HTR-8/SVneo (cell line): ENCODE measurements at places on chromosomes 3 and 15.
A peak's percentile ranks its signal among the peaks of the same experiment; 100 is the strongest.

DNA sequence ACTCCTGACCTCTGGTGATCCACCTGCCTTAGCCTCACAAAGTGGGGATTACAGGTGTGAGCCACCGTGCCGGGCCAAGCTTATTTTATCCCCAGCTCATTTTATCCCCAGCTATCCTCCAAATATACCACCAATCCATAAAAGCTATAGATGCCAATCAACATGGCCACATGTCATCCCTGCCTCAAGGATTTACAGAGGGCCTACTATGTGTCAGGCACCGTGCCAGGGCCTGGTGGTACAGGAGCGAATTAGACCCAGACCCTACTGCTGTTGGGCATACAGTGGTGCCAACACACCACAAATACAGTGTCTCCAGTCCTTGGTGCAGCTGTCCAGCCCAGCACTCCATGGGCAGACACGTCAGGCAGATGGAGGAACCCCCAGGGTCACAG, 73.4 kb downstream of the SCN5A start:
- no peak for DNase-seq

DNA sequence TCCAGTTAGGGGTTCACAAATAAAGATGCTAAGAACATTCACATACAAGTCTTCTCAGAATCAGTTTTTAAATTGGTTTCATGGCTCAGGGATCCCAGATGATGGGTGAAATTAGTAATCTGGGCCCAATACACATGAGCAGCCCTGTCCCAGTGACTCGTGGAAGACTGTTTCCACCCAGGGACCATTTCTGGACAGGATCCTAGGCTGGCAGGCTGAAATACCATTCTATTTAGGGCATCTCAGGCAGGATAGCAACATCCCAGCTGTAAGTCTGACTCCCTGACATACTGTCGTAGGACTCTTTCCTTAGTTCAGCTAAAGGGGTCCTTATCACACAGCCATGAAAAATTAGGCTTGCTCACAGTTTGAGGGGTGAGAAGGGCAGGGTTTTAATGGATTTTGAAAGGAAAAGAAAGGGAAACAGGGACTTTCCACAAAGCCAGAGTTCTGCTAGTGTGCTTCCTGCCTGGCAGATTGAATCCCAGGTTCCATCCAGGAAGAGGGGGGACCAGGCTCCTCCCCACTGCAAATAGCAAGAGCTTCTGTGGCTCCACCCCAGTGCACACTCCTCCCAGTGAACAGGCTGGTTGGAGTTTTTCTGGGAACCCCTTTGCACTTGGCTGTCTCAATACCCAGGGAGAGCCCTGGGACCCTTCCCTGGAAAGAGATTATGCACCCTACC, 41.3 kb upstream of the LYZL4 start:
- DNase-seq = no peak

DNA sequence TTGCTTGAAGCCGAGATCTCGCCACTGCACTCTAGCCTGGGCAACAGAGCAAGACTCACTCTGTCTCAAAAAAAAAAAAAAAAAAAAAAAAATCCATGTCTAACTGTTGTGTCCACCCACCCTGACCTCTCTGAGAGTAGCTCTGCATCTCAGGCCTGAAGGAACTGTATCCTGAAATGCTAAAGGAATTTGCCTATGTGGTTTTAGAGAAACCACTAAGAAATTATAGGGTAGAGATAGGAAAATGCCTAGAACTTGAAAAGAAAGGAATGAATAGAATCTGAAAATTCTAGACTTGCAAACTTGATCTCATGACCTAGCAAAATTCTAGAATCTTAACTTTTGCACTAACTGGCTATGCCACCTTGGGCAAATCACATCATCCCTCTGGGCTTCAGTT, 217.5 kb upstream of the ROPN1 start:
- DNase-seq = no peak

DNA sequence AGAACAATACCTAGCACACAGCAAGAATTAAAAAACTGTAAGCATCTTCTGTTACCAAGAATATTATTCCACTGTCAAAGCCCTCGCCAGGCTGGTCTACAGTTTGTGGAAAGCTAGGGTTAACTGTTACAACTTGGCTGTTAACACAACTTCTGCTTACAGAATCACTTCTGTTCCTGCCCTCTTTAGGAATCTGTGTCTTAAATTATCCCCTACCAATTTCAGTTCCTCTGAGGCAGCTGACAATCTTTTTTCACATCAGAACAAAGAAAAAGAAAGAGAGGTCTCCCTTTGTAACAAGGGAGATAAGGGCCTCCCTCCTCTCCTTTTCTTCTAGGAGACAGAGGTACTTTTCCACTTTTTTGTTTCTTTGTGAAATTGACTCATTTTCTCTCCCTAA, 188.9 kb downstream of the FMN1 start:
- DNase-seq = no peak

- no peak for DNase-seq
Measured at GRCh38 chr3:139830817-139831216, 104.2 kb upstream of the CLSTN2 start.

DNA sequence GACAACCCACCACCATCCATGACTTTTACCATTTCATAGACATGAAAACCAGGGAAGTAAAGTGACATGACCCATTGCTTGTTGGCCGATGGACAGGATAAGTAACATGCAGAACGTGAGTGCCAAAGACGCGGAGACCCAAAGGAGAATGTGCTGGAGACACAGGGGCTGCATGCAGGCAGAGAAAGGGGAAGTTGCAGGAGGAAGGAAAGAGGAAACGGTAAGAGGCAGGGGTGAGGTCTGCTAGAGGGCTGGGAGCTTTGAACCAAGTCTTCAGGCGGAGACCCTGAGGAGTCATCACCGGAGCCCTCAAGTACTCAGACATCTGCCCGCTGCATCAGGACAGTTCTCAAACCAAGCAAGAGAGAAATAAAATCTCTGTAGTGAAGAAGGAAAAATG, 34.9 kb downstream of the MAGEF1 start:
- DNase-seq = no peak

GRCh38 chr15:41689834-41690233, 29.6 kb downstream of the MGA start:
- no peak for DNase-seq

DNA sequence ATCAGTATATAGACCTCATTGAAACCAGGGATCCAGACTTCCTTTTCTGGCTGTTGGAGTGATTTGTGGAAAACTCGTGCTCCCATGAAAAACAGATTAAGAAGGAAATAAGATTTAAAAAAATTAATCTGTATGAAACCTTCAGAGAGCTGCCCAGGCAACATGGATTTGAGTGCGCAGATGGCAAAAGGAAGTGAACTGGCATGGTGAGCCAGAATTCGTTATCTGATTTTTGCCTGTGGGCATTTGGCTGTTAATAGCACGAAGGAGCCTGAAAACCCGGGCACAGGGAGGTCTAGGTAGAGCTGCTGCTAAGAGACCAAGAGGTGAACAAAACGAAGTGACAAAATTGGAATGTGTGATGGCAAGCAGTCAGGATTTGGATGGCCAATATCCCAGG, 19.1 kb upstream of the SPINK8 start:
- no peak for DNase-seq

DNA sequence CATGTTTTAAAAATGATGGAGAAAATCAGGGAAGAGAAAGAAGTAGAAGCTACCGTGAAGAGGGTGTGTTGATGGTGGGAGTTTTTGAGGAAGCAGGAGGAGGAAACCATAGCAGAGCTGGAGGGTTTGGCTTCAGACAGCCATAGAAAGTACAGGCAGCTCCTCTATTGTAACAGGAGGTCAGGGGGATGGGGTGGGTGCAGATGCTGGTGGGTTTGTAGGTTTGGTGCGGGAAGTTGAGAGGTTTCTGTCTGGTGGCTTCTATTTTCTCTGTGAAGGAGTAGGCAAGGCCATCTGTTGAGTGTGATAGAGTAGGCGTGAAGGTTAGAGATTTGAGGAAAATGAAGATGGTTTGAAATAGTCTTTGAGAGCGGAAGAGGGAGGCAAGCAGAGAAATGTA, 97.7 kb upstream of the TBC1D5 start:
- DNase-seq = no peak

GRCh38 chr3:119765239-119765638, 16.7 kb upstream of the NR1I2 start:
- no peak for DNase-seq

GRCh38 chr3:136651581-136651980, 100.6 kb downstream of the STAG1 start:
- no peak for DNase-seq

DNA sequence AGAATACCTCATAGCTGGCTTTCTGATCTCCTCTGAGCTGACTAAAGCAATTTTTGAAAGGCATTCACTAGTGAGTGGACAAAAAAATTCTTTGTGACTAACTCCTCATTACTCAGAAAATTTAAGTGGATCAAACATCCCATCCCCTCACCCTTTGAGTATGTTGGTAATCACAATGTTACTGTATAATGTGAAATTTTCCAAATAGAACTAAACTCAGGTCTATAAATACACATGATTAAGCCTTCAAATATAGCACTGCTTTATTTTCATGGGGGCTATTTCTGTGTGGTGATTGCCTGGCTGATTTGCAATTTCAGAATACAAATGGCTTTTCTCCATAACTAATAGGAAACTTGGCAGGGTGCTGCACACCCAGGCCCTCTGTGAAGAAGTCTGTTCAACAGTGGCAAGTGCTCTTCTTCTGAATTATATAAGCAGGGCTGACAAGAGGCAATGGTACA, 45.9 kb upstream of the ACTC1 start:
- no peak for DNase-seq

GRCh38 chr3:167976516-167977361, 119.0 kb downstream of the GOLIM4 start:
- no peak for DNase-seq

DNA sequence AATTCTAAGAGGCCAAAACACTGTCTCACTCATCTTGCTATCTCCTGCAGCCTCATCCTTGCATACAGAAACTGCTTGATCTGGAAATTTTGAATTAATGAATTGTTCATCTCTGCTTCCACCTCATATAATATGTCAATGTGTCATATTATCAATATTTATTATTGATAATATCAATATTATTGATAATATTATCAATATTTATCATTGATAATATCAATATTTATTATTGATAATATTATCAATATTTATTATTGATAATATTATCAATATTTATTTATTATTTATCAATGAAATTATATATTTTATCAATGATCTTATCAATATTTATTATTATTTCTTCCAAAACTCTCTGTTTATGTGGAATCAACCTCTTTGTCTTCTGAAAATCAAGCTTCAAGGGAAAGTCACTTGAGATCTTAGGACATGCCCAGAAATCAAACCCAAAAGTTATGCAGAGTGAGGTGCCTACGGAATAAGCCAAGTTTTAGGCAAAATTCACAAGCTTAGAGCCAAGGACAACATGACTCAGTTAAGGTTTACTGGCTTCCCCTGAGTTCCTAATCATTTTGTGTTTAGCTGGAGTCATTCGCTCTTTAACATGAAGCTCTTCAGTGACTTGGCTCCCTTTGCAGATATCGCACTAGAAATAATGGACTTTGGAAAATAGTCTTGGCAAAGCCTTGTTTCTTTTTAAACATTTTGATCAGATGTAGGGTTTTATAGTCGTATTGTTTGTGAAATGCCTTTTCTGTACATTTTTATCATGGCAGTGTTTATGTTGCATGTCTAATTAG, 297.1 kb upstream of the RARB start:
- DNase-seq = no peak

- DNase-seq = no peak
Measured at GRCh38 chr3:168951884-168952283, 711.6 kb downstream of the MECOM start.

GRCh38 chr3:40801284-40801741, 276.6 kb downstream of the ZNF621 start:
- DNase-seq = no peak

DNA sequence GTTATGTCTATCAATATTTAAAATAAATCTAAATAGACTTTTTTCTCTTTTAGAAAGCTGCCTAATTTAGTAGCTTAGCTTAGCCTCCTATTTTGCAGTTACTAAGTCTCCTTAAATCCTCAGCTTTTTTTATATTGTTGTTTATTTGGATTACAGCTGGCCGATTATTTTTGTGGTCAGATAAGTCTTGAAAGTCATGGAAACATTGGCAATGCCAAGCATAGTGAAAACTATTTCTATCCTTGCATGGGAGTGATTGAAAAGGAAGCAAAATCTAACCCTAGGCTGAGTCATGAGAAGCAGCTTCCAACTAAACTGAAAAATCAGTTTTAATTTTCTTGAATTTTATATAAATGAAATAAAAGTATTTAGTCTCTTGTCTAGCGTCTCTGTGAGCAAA, 1063.0 kb upstream of the GBE1 start:
- no peak for DNase-seq

DNA sequence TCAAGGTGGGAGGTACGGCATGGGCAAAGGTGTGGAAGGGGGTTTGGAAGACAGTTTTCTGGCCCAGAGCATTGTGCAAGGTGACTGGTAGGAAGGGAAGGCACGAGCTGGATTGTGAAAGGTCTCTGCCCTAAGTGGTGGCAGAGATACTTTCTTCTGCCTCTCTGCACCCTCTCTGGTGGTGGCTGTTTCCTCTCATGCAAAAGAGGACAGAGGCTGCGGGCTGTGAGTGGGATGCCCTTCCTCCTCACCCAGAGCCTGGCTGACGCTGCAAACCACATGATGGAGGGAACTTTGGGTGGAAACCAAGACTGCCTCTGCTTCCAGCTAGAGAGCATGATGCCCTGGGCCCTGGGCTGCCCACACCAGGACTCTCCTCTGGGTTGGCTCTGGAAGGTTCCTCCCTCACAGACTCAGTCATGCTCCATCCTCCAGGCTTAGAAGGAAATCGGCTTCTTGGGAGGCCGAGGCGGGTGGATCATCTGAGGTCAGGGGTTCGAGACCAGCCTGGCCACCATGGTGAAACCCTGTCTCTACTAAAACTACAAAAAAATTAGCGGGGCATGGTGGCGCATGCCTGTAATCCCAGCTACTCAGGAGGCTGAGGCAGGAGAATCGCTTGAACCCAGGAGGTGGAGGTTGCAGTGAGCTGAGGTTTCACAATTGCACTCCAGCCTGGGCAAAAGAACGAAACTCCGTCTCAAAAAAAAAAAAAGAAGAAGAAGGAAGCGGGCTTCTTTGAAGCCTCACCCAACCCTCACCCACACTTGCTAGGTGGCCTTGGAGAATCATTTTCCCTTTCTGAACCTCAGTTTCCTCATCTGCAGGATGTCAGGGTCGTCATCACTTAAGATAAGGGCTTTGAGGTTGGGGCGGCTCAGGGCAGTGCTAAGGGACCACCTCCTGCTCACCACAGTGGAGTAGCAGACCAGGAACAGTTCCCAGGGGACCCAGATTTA, 8.3 kb downstream of the PSTPIP1 start:
- no peak for DNase-seq

DNA sequence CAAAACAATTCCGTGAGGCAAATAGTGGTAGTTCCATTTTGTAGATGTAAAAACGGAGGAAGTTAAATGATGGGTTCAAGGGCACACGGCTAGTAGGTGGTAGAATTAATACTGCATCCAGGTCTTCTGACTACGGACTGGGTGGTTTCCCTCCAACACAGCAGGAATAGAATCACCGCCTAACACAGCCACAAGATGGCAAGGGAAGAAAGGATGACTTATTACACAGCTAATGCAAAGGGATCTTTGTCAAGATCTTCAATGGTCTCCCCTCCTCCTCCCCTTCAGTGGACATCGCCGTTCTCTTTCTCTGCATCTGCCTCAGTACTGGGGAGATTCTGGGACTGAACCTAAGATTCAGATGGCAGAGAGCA, 524 bp upstream of the TOPBP1 start:
- DNase-seq = peak; percentile 26
